ENCODE measurements at places on chromosomes 12 and 14. TPM values are rescaled to one million over a fixed set of nuclear protein-coding genes. Genes with fewer than 3 reads are reported as not detected.

The LRIG3 gene
- total RNA-seq: 28.2 TPM

The PROX2 gene
- total RNA-seq: not detected

The GYS2 gene
- total RNA-seq: 0.68 TPM

The KLRK1 gene
- total RNA-seq: not detected

The PDE6H gene
- total RNA-seq: not detected

The AMHR2 gene
- not detected for total RNA-seq

The SLC25A21 gene
- 0.80 TPM for total RNA-seq

The STXBP6 gene
- total RNA-seq: 0.56 TPM

The TRIM9 gene
- 0.32 TPM for total RNA-seq

The DPPA3 gene
- not detected for total RNA-seq

The ABCB9 gene
- total RNA-seq: 4.9 TPM

The CLEC1B gene
- not detected for total RNA-seq

The AQP6 gene
- total RNA-seq: not detected

The PZP gene
- not detected for total RNA-seq

The ETFBKMT gene
- 1.3 TPM for total RNA-seq

The PTPN21 gene
- total RNA-seq: 10.5 TPM

The EGLN3 gene
- total RNA-seq: 33.8 TPM

The KITLG gene
- 12.7 TPM for total RNA-seq

The C12orf76 gene
- 3.3 TPM for total RNA-seq

The HVCN1 gene
- 1.3 TPM for total RNA-seq

The DHRS7 gene
- 40.3 TPM for total RNA-seq

The TGFB3 gene
- total RNA-seq: 4.3 TPM

The APOLD1 gene
- total RNA-seq: 3.1 TPM

The NPC2 gene
- 100 TPM for total RNA-seq

The EMC9 gene
- 19.1 TPM for total RNA-seq

The GRIP1 gene
- 20.1 TPM for total RNA-seq

The ZFHX2 gene
- 0.44 TPM for total RNA-seq

The B4GALNT1 gene
- total RNA-seq: 0.04 TPM

The ADAM21 gene
- not detected for total RNA-seq

The EML1 gene
- 6.0 TPM for total RNA-seq

The LRP1-AS gene
- not detected for total RNA-seq

The DENND5B gene
- 0.60 TPM for total RNA-seq

The RFLNA gene
- total RNA-seq: not detected

The ACOT2 gene
- total RNA-seq: 7.2 TPM

Measured in esophagus mucosa (tissue), 1 donor.